ENCODE measurements at places on chromosomes 2 and 18.

DNA sequence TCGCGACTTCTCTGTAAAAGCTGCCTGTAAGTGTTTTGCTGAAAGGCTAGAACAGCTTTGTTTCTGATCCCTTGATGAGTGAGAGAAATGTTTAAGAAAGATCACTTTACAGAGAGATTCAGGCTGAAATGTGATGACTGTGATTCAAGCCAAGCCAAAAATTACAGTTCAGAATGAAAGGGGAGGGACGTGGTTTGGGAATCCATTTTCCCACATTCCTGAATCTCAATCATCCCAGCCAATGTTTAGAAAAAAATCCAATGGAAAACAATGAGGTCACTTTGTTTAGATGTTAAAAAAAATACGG is 416.7 kb downstream of the ARHGAP15 start:
- no peak for DNase-seq

DNA sequence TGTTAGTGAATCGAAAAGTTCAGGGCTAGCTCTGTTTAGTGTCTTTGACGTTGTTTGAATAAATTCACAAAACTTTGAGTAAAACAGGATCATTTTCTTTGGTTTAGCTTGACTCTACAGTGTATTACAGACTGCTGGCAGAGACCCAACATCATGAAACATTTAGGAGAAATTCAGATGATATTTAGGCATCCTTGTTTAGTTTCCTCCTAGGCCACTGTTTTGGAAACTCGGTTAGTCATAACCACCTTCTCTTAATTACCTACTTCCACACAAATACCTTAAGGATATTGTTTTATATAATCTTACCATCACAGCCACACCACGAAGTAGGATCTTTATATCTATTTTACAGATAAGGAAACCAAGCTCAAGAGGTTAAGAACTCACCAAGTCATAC is 7.8 kb downstream of the LIMS1 start:
- DNase-seq = no peak

GRCh38 chr2:67652679-67653078 is 255.5 kb downstream of the ETAA1 start:
- DNase-seq = no peak

DNA sequence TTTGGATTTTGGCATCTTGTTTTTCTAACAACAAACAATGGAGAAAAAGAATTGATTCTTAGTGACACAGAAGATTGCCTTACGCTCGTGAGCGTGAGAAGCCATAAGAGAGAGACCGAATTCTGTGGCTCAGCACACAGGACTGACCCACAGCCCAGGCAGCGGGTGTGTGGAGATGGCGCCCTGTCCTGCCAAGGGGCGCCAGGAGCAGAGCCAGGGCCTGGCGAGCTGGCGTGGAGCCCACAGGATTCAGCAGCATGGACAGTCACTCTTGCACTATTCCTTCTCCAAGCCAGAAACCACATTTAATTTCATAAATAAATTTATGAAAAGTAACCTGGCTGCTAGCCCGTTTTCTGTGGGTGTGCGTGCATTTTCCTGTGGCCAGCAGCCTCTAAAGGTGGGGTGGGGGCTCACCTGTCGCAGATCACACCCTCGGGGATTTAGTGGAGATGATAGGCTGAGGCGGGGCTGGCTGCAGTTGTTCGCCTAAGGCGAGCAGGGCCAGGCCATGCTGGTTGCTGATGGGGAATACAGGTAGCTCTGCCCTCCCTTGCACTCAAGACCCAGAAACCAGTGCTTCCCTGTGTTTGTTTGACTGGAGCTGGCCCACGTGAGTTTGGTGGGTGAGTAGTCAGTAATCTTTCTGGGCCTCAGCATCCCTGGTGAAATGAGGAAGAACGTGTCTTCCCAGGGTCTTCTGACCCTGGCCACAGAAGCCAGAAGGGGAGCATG is 46.2 kb downstream of the FAM168B start:
- no peak for DNase-seq

DNA sequence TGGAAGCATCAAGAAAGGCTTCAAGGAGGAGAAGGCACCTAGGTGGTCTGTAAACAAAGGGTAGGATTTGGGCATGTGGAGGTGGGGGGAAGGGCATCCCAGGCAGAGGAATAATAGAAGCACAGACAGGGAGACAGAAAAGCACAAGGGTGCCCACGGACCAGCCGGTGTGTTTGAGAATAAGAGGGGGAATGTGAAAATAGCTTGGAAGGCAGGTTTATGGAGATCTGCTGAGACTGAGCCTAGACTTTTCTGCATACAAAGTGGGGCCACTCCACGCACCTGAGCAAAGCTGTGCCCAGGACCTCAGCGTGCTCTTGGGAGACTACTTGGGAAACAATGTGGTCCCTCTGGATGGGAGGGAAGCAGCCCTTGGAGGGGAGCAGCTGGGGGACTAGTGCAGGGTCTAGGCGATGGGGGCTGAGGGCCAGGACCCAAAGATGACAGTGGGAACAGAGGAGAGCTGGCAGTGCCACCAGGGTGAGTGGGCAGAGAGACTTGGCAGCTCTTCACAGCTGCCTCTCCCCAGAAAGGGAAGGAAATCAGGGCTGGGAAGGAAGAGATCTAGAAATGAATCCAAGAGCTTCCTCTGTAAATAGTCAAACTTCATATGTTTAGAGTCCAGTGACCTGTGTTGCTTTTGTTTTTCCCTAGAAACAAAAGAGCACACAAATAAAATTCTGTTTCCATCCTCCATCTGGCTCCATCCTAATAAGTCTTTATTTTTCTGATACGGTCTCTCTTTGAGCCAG is 110.7 kb upstream of the SMAD7 start:
- DNase-seq = no peak

- peak; percentile 52 for DNase-seq
Observed at GRCh38 chr2:60641811-60642788, 88.6 kb upstream of the BCL11A start.

DNA sequence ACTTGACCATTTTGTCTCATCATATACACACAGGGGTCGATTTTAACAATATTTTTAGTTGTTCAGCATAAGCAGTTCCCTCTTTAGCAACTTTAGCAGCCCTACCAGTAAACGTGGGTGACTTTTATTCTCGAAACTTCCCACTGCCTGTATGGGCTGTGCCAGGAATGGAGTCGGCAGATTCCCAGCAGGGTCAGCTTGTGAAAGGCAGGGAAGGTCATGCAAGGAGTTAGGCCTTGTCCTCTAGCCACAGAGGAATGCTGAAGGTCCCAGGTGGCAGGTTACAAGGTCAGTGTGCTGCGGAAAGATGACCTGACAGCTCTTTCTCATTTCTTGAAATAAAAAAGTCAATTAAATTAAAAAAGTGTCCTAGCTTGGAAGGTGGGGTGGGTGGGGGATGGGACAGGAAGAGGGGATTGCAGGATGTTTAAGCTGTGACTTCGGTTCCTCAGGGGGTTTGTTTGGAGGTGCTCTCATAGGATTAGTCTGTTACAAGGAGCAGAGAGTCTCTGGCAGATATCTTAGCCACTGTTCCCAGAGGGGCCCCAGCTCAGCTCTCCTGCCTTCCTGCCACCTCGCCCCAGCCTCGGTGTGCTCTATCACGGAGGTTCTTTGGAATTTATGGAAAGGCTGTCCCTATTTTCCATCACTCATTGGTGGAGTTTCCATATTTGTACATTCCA is 21.4 kb downstream of the DRC1 start:
- DNase-seq = no peak
